Activated gamma-delta T cell (primary cell): ENCODE measurements at places on chromosomes 4 and X.

DNA sequence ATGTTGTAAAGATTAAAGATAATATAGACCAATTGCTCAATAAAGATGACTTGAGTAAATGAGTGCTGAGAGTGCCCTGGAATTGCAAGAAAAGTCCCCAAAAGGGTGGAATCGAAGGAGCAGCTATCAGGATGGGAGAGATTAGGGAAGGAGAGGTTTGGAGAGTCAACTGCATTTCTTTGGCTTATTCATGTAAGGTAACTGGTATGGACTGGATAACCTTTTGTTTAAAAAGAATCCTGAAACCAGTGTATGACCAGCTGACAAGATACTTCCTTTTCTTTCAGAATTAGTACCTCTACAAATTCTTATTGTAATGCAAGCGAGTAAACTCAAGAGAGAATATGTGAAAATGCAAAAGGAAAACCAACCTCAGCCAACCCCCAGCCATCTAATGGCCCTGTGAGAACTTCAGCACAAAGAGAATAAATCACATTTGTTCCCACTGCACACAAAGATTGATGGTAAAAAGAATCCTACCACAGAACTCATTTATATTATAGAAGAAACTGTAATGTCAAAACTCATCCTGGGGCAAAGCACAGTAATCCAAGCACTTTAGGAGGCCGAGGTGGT lies 24.5 kb upstream of the SPP1 start:
- DNase-seq = no peak

DNA sequence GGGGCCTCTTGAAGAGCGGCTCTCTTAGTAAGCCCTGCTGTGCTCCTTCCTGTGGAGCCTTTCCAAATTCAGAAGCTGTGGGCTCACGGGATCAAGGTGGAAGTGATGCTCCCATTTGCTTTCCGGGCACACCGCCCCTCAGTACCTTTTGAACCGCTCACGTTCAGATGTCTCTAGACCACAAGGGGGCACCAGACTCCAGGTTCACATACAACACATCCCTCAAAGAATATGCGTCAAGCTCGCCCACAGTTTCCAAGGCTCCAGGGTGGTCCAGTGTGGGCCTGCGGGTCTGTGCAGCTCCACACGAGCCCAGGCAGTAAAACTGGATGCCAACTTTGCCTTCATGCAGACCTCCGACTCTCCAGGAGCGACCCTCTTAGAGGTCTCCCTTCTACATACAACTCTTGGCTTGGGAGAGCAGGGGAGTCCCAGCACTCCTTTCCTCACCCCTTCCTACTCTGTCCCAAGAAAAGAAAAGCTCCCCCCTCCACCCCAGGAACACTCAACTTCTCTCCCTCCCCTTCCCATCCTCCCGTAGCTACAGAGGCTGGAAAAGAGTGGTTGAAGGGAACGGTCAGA lies 11.0 kb downstream of the SUPT20HL1 start:
- no peak for DNase-seq

DNA sequence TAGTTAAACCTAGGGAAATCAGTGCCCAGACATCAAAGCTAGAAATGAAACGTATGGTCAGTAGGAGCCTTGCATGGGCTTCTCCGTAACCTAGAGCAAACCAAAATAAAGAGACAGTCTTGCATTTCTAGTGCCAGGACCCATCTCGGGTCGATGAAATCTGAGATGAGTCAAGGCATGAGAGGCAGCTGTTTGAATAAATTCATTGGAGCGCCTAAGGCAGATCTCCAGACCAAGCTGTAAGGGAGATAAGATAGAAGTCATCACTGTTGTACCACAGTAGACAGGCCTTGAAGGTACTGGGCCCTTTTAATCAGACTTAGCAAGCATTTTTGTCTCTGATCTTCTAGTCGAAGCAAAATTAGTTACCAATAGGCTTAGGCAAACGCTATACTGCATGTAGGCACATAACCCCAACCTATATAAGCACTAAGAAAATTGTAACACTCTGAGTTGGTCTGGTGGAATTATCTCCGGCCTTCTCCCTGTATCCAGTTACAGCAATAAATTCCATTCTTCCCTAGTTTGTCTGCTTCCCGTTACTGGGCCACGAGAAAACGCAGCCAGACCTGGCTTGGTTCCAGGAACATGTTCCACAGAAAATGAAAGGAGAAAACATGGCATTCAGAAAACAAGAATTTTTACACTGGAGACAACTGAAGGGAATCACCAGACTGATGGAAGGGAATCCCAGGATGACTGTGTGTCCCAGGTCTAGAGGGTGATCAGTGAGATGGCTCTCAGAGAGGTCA lies 21.1 kb upstream of the PAPSS1 start:
- no peak for DNase-seq

DNA sequence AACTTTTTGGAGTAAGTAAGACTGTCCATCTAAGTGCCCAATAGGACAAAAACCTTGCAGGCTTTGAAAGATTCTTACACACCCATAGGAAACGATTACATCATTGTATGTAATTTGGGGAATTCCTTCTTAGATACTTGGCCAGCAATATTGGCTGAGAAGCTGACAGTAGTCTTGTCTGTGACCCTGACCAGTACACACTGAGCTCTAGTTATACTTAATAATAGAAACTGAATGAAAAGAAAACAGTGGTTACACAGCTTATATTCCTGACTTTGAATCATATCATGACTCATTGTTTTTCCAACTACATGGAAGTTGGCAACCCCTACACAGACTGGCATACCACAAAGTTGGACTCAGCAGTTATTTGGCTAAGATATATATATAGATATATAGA lies 7.1 kb upstream of the TLR2 start:
- DNase-seq = no peak

GRCh38 chrX:14528629-14529289 lies 577 bp upstream of the GLRA2 start:
- no peak for DNase-seq

GRCh38 chr4:153181700-153182099 lies 22.5 kb upstream of the TRIM2 start:
- no peak for DNase-seq

- no peak for DNase-seq
These were observed 707 bp downstream of the SLC9A6 start for GRCh38 chrX:135985973-135986310.

DNA sequence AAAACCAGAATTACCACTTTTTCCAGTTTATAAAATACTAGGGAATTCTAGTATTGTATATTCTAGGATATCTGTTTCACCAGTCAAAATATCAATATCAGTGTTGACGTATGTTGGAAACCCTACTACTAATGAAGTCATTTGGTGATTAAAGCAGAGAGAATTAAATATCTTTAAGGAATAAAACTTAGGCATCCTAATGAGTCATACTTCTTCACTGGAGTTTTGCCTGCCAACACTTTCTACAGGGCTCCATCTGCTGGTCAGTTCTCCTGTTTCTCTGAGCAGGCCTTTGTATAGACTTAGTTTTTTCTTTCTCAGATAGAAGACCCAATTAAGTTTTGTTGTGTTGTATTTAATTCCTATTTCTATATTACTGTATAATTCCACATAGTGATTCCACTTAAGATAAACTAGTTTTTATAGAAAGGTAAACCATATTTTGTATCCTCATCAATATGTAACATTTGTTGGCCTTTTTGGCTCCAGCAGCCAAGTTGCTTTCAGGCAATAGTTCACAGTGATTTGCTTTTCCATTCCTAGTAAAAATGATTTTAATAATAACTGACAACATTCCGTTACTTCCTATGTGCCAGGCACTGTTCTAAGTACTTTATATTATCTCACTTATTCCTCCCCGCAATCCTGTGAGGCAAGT lies 3.5 kb downstream of the AP1AR start:
- DNase-seq = no peak

DNA sequence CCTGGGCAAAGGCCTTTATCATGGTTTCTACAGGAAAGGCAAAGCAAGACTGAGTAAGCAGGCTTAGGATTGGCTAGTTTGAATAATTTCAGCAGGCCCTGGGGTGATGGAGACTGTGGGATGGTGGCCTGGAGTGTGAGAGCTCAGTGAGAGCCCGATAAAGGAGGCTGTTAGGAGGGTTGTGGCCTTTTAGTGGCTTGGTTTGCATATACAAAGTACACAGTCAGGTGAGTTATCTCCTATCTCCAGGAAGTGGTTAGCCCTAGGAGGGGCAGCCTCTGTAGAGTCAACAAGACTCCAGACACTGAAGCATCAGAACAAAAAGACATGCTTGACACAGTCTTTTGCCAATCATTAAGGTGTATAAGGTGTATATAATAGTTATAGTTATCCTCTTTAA lies 157.2 kb downstream of the CFAP299 start:
- no peak for DNase-seq

DNA sequence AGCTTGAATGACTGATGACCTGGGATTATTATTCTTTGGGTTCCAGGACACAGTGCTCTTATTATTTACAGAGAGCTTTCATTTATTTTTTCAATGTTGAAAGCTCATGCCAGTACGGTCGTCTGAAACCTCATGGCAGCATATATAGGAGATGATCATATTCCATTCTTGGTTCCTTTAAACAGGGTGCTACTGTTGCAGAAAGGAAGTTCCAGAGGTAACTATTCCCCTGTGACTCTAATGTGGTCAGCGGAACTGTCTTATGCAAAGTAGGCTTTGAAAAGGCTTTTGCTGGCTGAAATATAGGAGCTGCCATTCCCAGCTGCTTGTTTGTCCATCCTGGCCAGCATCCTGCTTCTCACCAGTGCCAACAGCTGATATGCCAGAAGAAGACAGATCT lies 208.3 kb upstream of the LEF1 start:
- no peak for DNase-seq

- no peak for DNase-seq
These were observed 3.5 kb upstream of the VMA21 start for GRCh38 chrX:151393514-151393913.

DNA sequence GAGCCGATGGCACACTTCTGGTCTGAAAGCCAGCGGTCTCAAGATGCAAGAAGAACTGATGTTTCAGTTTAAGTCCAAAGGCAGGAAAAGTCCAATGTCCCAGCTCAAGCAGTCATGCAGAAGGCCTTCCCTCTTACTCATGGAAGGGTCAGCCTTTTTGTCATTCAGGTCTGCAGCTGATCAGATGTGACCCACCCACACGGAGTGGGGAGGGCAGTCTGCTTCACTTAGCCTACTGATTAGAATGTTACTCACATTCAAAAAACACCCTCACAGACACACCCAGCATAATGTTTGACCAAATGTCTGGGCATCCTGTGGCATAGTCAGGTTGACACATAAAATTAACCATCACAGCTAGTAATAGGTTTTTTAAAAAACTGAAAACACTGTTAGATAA lies 6.6 kb downstream of the HCCS start:
- DNase-seq = no peak

GRCh38 chrX:30930679-30931078 lies 41.6 kb upstream of the TAB3 start:
- DNase-seq = no peak

- DNase-seq = no peak
These were observed 32.7 kb downstream of the ELF2 start for GRCh38 chr4:139144161-139144859.
